ENCODE measurements at places on chromosomes 4 and X.

GRCh38 chr4:165404696-165405095 is 25.9 kb downstream of the CPE start:
- no peak for DNase-seq

DNA sequence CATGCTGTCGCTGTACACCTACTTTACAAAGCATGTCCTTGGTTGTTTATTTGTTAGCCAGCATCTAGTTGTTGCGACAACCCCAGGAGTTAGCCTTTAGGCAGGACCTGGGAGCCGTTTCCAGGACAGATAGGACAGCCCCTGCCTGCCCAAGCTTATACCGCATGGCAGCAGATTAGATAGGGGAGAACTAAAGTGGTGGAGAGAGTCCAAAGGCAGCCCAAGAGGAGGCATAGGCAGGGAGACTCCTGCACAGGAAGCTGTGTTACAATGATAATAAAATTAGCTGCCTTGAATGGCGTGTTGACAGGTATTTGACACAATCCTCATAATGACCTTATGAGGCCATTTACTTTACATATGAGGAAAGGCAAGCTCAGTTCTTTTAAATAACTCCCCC is 13.0 kb downstream of the NSDHL start:
- DNase-seq, result no peak

- DNase-seq, result no peak
Observed at GRCh38 chrX:1244164-1245076, 24.2 kb upstream of the CSF2RA start.

GRCh38 chrX:150869450-150869849 is 29.0 kb downstream of the CD99L2 start:
- DNase-seq, result no peak

GRCh38 chr4:127403471-127404084 is 229.2 kb upstream of the INTU start:
- DNase-seq, result no peak

DNA sequence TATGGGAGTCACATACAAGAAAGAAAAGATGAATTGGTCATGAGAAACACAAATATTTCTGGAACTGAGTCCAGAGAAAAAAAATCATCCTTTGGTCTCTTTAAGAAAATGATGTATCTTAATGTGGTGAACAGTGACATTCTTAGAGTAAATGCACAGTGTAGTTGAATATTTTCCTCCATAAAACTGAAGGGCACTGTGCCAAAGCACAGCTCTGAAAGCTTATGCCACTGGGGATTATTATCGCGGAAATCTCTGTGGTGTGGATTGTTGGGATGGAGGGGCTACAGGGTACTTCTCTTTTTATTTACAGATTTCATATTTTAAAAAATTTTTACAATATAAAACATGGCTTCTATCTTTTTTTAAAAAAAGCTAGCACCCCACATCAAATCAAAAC is 908.1 kb downstream of the CCSER1 start:
- DNase-seq, result no peak

DNA sequence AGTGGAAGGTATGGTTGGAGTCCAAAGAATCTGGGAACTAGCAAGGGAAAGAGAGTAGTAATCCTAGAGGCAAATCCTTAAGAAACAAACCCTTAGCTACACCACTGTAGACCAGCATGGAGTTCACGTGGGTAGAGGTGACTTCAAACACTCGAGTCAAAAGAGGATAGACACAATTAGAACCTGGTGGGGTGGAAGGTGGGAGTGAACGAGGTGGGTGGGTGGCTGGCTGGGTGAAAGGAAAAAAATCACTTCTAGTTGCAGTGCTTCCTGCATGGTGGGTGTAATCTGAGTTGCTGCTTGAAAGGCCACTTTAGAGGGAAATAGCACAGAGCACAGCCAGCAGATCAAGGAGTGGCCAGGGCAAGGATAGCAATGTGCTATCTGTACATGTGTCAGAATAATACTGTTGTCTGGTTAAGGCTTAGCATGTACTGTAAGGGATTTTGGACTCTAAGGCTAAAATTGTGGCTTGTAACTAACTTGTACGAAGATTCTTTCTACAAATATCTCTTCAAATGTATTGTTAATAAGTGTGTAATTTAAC is 356.2 kb downstream of the GRIA2 start:
- DNase-seq, result no peak

- no peak for DNase-seq
Observed at GRCh38 chr4:111722213-111722720, 423.0 kb upstream of the FAM241A start.

DNA sequence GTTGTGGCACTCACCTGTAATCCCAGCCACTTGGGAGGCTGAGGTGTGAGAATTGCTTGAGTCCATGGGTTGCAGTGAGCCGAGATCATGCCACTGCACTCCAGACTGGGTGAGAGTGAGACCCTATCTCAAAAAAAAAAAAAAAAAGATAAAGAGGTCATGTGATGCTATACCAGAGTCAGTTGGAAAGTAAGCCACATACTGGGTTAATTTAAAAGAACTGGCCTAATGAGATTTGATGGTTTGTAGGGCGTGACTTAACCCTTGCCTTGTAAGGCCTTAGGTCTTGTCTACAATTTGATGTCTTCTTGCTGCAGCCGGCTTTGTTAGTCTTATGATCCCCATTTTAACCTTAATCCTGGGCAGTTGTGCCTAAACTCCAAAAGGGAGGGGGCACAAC is 5.2 kb downstream of the MGST2 start:
- no peak for DNase-seq

GRCh38 chr4:124997124-124997523 is 284.6 kb upstream of the ANKRD50 start:
- DNase-seq, result no peak

GRCh38 chr4:30811296-30811695 is 91.1 kb downstream of the PCDH7 start:
- no peak for DNase-seq

GRCh38 chrX:68895778-68896177 is 67.0 kb downstream of the EFNB1 start:
- DNase-seq, result no peak

Measured in NK-92 treated with Interleukin-12 subunit alpha and Interleukin-12 subunit beta, amount 100 ng/mL, for 24 hours (cell line).